Stimulated activated CD4-positive, alpha-beta T cell treated with anti-CD3 and anti-CD28 coated beads, Interleukin-15, amount 100 ng/mL, for 48 hours (primary cell): ENCODE measurements at places on chromosomes 6 and 20.

- DNase-seq = no peak
Measured at GRCh38 chr20:45020236-45020886, 54.0 kb downstream of the STK4 start.

DNA sequence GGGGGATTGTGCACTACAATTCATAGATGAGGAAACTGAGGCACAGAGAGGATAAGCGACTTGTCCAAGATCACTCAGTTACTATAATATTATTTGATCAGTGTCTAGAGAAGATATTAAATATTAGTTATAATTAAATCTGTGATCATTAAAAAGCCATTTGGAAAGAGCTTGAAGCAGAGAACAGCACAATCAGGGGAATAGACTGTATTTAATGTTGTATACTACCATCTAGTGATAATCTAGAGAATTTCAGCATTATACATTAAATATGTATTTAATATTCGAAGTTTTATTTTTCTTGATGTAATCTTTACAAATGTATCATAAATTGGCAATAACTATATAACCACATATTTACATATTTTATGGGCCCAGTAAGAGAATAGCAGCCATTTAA lies 20.1 kb upstream of the MTCL3 start:
- DNase-seq = no peak

DNA sequence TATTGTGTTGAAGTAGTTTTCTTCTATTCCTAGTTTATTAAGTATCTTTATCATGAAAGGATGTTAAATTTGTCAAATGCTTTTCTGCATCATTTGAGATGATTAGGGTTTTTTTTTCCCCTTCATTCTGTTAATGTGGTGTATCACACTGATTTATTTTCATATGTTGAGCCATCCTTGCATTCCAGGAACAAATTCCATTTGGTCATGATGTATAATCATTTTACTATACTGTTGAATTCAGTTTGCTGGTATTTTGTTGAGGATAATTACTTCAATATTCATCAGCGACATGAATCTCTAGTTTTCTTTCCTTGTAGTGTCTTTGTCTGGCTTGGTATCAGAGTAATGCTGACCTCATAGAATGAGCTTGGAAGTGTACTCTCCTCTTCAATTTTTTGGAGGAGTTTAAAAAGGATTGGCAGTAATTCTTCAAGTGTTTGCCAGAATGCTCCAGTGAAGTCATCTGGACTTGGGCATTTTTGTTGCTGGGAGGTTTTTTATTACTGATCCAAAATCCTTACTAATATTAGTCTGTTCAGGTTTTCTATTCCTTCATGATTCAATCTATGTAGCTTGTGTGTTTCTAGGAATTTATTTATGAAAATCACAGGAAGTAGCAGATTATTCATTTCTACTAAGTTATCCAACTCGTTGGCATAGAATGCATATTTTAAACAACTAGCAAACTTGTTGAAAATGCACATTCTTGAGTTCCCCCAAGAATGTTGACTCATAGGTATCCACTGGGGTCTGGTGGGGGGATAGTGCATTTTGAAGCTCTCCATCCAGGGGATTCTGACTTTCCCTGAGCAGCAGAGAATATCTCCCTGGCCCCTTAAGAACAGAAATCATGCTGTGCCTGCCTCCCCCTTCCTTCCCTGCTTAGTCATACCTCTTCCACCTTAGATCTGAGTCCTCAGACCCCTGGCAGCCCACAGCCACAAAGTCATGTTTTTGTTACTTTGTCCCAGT lies 187.1 kb downstream of the BMP7 start:
- DNase-seq = no peak

- DNase-seq = no peak
Measured at GRCh38 chr20:6632187-6632586, 135.3 kb upstream of the BMP2 start.

GRCh38 chr6:168126566-168127383 lies 47.8 kb upstream of the FRMD1 start:
- DNase-seq = no peak
